Stimulated activated CD4-positive, alpha-beta T cell treated with anti-CD3 and anti-CD28 coated beads, TNF-alpha, amount 100 ng/mL, for 1 hour (primary cell): ENCODE measurements at places on chromosomes 12 and 14.

DNA sequence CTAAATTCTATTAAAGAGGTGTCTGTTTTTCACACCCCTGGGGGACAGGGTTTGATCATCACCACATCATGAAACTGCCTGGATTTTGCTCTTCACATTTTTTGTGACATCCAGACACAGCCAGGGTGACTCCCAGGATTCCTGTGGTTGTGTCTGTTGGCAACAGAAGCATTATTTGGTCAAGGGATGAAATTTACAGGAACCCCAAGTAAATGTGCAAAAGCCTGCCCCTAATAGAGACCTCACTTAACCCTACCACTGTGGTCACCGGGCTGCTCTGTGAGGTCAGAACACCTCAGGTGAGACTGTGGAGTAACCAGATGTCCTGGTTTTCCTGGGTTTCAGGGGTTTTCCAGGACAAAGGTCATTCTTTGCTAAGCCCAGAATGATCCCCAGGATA, 103.8 kb downstream of the DAD1 start:
- DNase-seq: no peak

DNA sequence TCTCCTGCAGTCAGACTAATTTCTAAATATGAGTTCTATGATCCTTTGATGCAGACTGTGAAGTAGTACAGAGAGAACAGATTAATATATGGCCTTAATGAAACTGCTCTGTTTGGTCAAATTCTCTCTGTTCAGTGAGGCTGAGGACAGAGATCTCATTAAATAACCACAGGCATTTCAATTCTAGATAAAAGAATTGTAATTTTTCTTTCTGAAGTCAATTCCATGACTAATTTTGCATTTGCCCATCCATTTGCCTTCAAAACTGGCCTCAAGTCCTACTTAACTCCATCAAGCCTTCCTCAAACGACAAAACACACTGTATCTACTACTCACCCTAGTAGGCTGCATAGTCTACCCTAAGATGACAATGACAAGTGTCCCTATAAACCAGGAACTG, 67.1 kb downstream of the DUSP16 start:
- DNase-seq: no peak

GRCh38 chr12:11542599-11542998, 106.9 kb upstream of the ETV6 start:
- DNase-seq: no peak

DNA sequence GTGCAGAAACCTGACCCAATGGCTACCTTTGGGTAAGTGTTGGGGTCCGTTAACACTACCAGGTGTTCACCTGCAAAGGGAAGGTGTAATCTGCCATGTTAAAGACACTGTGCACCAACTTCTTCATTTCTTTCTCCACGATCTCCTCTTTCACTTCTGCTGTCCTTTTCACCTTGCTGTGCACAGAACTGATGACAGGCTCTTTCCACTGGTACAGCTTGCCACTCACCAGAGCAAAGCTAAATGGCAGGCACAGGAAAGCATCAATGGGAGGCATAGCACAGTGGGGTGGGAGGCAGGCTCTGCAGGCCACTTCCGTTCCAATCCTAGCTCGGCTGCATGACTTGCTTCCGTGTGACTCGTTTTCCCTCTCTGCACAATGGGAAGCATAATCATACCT, 2.6 kb upstream of the C12orf76 start:
- no peak for DNase-seq

- DNase-seq: no peak
These were observed 13.3 kb downstream of the SBNO1 start for GRCh38 chr12:123351349-123351748.

DNA sequence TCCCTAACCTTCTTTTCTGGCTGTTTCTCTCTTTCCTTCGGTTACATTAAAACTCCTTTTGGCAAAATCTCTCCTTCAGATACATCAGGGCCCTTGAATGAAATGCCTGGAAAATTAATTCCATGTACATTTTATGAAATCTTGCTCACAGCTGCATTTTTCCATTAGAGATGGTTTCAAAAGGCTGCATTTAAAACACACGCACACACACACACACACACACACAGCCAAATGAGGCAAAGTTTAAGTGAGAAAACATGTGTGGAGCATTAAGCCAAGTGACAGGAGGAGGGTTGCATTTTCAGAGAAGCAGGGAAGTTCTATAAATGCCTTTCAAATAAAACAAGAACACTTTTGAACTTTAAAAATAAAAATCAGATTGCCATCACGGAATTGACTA, 216.4 kb downstream of the LRIG3 start:
- no peak for DNase-seq

GRCh38 chr12:14314801-14315200, 50.7 kb upstream of the ATF7IP start:
- DNase-seq: no peak

DNA sequence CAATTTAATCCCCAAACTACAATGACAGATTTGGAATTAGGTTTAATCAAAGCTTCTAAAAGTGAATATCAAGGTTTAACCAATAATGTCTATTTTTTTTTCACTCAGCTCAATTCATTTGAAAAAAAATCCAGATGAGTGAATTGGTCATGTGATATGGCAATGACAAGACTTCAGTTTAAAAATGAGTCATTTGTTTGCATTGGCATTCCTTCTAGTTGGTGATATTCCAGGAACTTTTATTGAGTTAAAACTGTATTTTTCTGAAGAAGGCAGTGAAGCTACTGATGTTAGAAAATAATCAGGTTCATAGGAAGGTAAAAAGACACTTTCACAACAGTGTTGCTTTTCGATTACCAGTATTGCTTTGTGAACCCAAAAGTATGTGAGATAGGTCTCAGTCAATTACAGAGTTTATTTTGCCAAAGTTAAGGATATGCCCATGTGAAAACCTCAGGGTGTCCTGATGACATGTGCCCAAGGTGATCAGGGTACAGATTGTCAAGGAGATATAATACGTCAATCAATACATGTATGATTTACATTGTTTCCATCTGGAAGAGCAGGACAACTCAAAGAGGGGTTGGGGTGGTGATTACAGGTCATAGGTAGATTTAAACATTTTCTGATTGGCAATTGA, 1214.9 kb downstream of the GALC start:
- no peak for DNase-seq

DNA sequence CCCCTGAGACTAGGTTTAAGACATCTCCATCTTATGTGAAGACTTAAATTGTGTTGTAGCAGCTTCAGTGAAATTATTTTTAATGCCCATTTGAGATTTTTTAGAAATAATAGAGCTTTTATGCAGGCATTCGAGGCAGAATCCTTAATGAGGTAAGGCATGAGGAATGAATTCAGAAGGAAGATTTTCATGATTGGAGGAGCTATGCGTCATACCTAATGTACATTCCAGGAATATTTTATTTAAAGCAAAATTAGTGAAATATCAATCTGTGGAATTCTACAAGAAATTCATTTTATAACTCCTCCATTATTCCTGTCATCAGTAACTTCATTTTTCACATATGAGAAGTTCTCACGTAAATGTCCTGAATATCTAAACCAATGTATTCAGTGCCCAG, 36.0 kb upstream of the GARIN6 start:
- no peak for DNase-seq

GRCh38 chr12:94745562-94745961, 95.2 kb upstream of the TMCC3 start:
- DNase-seq: no peak

GRCh38 chr12:118025168-118025567, 8.7 kb downstream of the RFC5 start:
- no peak for DNase-seq

DNA sequence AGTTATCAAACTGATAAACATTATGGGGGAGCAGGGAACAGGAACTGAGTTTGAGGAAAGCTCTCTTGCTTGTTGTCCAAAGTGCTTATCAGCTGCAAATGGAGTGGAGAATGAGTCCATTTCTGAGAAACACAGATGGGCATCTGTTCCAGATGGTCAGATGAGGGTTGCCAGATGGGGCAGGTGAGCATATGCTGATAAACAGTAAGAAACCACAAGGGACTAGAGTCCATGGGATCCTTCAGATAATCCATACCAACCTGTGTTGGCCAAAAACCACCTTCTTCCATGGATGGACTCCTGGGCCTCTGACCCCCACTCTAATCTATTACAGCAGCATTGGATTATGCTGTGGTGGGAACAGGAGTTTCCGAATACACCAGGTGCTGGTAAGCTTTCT, 38.3 kb downstream of the GNS start:
- DNase-seq: no peak

DNA sequence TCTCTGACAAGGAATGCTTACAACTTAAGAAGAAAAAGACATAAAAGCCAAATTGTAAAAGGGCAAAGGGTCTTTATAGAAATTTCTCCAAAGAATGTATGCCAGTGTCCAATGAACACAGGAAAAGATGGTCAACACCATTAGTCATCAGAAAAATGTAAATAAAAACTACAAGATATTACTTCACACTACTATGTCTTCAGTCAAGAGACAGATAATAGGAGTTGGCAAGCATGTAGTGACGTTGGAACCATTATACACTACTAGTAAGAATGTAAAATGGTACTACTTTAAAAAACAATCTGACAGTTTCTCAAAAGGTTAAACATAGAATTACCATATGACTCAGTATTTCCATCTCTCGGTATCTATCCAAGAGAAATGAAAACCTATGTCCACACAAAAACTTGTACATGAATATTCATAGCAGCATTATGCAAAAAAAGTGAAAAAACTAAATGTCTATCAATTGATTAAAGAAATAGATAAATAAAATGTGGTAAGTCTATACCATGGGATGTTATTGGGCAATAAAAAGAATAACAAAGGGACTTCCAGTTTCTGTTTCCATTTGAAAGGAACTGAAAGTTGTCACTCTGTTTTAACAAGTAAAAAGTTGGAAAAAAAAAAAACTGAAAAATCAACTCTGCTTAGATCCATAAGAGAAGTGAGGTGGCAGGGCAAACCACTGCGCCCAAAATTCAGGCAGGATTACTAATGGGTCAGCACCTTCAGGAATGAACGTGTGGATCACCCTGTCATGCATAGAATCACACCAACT, 69.8 kb downstream of the ALG10B start:
- DNase-seq: no peak

DNA sequence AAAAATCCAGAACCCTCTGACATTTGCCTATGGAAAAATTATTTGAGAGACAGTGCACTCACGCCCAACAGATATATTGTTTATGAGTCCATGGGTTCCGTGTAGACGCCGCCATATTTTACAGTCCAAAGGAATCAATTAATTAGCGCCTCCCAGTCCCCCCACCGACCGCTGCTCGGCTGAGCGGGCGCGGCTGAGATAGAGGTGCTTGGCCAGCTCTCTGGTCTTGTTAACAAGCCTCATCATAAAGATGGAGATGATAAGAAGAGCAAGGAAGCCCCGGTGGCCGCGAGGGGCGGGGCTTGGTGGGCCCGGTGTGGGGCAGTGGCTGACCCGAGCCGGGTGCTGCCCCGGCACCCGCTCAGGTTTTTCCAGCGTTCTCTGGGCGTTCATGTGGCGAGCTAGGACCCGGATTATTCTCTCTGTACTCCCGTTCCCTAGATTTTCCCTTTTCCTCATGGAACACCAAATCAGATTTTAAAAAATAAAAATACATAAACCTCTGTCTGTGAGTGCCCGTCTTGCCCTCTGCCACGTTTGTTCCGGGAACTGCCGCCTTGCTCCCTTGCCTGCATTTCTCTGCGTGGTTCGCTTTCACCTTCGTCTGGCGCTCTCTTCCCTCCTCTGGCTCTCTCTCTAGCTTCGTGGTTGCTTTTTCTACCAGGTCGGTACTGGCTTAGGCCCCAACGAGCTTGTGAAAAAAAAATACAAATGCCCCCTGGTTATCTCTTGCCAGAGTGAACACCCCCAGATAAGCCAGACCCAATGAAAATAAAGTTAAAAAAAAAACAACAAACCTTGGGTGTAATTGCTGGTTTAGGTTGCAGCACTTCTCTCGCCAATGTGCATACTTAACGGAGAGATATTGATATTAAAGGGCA, 9.0 kb downstream of the HOXC12 start:
- no peak for DNase-seq

GRCh38 chr12:114681116-114681871, 2.7 kb downstream of the TBX3 start:
- no peak for DNase-seq

GRCh38 chr14:73878436-73878835, 8.2 kb upstream of the ZNF410 start:
- DNase-seq: no peak

GRCh38 chr14:31592122-31592521, 30.9 kb downstream of the NUBPL start:
- no peak for DNase-seq

DNA sequence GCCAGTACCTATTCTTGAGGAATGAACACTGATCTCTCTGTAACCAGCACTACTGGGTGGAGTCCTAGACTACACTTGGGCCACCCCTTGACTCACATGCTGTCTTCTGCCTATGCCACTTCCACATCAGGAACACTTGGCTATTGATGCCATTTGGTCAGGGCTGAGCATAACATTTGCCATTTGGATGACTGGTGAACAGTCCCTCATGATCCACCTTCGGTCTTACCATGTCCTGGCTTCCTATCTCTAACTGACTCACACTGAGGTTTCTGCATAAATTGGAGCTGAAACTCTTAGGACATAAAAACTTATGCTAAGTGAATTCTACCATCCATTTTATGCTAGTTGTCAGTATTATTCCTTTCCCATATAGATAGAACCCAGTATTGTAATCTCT, 91.7 kb upstream of the PELI2 start:
- no peak for DNase-seq

GRCh38 chr14:94407906-94408305, 19.5 kb upstream of the SERPINA1 start:
- no peak for DNase-seq

DNA sequence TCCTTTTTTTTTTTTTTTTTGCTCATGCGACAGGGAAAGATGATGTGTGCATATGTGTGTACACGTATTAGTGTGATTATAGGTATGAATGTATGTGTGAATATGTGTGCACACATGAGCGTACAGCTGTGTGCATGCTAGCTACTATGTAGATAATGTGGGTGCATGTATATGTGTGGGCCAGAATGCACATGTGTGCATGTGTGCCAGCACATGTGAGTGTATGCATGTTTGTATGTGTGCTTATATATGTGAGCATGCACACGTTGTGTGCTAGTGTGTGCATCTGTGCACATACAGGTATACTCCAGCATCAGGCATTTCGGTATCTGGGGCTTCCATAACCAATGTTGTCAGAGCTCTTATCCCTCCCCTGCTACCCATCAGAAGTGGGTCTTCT, 541.1 kb downstream of the AACS start:
- no peak for DNase-seq

DNA sequence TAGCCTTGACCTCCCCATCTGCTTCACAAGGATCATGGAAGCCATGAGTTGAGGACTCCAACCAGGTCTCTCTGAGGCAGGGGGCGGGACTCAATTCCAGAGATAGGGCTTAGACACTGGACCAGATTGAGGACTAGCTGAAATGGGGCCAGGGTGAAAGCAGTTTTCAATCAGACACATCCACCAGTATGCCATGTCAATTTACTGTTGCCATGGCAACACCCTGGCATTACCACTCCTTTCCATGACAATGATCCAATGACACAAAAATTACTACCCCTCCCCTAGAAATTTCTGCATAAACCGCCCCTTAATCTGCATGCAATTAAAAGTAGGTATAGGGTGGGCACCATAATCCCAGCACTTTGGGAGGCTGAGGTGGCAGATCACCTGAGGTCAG, 18.6 kb upstream of the DCAF5 start:
- DNase-seq: no peak
